ENCODE measurements at places on chromosomes 6 and 20.
A peak's percentile ranks its signal among the peaks of the same experiment; 100 is the strongest.

DNA sequence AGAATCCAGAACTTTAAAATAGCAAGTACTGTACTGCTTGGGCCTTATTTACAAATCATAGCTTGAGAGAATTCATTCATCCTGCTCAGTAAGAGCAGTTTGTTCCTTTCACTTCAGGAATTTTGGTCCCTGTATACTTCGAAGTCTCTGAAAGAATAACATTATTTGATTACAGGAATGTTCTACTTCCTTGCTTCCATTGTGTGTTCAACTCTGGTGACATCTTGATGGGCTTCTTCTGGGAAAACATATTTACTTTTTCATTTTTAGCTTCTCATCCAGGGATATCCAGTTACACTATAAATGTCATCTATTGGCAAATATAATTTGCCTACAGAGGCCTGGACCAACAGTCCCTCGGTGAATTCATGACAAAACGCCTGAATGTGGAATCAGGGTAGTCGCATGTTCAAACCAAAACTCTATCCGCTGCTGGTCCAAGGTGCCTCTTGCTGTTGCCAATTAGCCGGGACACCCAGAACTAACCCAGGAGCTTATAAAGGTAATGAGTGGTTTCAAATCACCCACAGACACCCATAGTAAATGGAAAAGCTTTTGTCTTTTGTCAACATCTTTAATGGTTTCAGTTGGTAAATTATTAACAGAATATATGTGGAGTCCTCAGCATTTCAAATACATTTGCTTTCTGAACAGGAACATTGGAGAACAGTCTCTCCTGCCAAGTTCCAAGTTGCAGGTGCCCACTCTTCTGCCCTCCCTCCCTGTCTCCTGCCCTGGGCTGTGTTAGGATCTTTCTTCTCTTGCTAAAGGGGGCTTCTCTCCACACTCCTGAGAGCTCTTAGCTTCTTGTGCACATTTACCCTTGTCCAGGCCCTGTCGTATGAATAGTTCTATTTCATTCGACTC lies 162.5 kb upstream of the CITED2 start:
- no peak for DNase-seq

DNA sequence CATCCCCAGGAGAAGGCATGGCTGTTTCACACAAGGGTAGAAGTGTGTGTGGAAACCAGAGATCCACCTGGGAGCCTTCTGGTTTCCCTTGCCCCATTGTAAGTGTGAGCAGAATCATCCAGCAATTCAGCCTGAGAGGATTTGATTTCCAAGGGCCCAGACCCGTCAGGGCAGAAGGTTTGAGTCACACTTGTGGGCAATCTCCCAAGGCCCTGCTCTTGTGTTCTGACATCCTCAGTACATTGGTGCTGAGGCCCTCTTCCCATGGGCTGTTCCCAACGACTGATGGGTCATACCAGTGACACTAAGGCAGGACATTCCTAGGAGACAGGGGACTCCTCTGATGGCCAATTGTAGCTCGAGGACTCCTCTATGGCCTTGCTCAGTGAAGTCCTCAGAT lies 58.2 kb upstream of the POLR1H start:
- no peak for DNase-seq

GRCh38 chr6:452301-453067 lies 60.9 kb downstream of the IRF4 start:
- no peak for DNase-seq

- no peak for DNase-seq
Measured at GRCh38 chr20:36893801-36894200, 17.9 kb downstream of the TLDC2 start.

DNA sequence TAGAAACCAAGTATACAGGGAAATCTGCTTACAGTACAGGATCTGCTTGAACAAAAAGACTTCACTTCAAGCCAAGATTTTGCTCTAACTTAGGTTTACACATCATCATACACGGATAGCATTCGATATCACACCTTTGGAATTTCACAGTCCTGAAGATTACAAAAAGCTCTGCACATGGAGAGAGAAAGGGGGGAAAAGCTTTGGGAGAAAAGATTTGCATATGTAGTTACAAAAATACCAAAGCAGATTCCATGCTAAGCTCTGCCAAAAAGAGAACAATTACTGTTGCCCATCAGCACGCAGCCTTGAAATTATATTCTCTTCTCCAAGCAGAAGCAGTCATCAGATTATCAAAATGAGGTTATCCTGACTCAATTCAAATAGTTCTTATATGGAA lies 62.0 kb downstream of the HIVEP2 start:
- DNase-seq = no peak

DNA sequence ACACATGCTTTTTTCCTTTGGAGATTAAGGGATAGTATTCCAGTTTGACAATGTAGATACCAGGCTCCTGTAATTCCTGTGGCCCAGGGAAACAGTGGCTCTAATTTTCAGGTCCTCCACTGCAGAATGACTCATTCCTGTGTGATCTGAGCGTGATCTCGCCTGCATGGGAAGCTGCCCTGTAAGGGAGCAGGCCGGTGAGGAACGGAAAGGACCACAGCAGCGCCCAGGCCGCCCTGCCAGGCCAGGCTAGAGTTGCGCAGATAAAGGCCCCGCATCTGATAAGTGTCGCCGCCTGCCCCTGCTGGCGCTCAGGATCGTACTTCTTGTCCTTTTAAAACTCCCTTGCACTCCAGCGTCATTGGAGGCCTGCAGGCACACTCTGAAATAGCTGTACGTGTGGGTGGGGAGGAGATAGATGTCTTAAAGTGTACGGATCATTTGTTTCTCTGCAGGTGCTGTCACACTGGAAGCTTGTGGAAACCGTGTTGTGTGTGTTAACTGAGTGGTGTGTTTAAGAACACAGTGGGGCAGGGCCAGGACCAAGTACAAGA lies 60.7 kb downstream of the SYNJ2 start:
- peak; percentile 45 for DNase-seq

DNA sequence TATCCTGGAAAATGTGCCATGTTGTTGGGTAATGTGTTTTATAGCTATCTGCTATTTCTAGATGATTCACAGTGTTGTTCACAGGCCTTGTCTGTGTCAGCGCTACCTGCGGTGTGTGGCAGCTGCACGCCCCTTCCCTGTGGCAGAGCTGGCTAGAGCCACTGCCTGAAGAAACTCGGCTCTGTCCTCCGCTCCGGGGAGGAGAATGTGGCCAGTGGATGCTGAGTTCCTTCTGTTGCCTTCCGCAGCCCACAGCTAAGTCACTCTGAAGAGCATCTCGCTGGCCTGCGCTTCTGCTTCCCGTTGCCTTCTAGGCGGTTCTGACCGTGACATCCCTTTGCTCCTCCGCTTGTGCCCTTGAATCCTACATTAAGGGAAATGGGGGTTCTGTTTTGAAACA lies 135.1 kb downstream of the PLG start:
- no peak for DNase-seq

- DNase-seq = no peak
Measured at GRCh38 chr20:58235010-58235409, 6.6 kb upstream of the ANKRD60 start.

GRCh38 chr6:134873500-134874388 lies 76.2 kb downstream of the ALDH8A1 start:
- DNase-seq = no peak

- no peak for DNase-seq
Measured at GRCh38 chr20:44552950-44553908, 29.1 kb upstream of the PKIG start.

GRCh38 chr20:34538671-34539123 lies 19.8 kb upstream of the MAP1LC3A start:
- DNase-seq = no peak

DNA sequence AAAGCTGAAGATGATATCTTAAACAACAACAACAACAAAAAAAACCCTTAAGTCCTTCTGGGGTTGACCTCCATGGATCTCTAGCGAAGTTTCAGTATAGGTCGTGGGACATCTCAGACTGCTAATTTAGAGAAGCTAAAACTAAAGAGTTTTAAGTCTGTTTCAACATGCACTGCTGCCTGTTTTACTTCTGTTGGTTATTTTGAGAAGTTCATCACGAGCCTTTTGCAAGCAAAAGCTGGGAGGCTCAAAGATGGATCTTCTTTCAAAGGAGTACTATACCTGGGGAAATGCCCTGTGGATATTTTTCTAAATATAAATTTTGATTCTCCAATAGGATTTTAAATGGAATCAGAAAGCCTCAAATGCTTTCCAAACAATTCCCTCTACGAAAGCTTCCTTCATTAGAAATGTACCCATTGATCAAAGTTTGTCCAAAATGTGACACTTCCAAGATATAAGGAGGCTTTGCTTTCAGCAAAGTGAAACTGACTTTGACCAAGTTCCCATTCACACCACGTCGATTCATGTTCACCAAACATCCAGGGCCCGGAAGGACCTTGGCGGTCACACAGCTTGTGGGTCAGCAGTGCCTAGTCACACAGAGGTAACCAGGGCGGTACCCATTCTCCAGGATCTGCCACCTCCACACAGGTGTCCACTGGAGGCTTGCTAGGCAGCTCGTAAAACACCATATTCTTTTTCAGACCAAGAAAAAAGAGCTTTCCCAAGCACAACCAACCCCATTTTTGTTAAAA lies 94.7 kb upstream of the QKI start:
- DNase-seq = no peak

DNA sequence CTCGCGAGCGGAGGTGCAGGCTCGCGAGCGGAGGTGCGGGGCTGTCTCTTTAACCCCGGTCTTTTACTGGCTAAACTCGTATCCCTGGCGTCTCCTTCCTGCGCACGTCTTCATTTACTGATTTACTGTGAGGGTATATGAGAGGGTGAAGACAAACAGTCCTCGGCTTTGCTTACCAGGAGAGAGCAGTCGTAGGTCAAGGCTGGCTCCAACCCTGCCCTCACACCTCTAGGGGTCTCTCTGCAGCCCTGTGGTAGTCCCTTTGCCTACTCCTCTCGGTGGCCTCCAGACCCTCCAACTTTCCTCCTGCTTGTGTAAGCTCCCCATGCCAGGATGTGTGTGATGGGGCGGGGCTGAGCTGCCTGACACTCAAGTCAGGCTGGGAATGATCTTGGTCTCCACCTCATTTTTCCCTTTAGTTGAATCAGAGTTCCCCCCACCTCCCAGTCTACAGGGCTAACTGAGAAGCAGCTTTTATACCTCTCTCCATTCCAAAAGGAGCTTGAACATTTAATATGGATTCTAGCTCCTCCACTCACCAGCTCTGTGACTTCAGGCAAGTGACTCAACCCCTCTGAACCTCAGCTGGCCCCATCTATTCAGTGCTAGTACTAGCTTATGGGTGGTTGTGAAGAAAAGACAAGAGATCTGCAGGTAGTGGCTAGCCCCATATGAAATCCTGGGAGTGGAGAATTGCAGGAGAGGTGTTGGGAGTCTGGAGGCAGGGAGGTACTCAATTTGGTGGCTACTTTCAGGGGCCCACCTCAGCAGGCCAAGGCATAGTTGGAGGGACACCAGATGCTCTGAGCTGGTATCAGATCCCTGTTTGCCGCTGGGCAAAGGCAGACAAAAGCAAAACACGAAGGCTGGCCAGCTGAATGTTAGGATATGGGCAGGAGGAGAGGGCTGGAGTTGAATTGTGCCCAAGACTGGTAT lies 902 bp downstream of the SLC29A1 start:
- no peak for DNase-seq

DNA sequence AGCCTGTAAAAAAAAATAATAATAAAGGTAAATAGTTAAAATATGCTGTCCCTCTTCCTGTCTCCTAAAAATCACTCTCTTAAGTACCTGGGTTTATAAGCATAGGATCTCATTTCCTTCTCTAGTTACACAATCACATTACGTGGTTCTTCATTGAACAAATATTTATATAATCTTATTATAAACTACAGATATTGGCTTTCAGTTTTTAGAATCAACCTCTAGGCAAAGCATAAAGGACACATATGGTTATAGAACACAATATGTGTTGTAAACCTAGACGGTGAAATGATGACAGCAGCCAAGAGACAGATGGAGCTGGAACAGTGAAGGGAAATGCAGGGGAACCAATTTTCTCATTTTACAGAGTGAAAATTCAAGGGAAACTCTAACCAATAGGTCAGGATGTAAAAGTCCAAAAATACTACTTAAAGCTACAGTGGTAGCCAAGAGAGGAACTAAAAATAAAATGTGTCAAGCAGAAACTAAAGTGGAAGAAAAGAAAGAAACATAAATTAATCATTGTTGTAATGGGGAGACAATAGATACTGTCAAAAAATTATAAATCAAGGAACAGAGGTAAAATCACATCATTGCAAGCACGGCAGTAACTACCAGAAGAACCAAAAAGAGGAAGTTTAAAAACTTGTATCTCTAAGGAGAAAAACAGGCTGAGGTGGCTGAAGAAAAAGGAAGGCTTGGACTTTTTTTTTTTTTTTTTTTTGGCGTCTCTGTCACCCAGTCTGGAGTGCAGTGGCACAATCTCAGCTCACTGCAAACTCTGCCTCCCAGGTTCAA lies 82.8 kb upstream of the CDYL start:
- no peak for DNase-seq

DNA sequence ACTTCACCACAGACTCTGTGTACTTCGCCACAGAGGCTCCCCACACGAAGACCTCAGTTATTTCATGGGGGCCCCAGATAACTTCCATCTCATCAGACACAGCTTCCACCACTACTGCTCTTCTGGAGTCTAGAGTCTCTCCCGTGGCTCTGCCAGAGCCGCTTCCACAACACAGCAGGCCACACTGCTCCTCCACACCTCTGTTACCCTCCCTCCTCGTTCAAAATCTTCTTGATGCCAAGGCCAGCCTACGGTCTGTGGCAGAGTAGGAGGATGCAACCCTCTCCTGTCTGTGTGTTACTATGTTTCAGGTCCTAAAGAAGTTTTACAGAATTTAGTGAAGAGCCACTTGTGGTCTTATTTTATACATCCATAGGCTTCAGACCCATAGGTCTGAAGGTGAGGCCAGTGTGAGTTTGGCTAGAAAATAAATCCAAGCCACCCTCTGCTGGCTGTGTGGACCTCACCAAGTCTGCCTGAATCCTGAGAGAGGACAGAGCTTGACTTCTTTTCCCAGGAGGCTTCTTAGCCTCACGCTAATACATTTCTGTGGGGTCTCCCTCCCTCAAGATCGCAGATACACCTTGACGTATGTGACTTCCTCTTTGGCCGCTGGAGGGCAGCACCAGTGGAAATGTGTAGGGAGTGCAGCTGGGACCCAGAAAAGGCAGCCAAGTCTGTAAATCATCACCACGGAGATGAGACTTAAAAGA lies 197.7 kb downstream of the FAXC start:
- DNase-seq = no peak

Measured in brain pericyte (primary cell).